ENCODE measurements at places on chromosomes 16 and 17. TPM values are rescaled to one million over a fixed set of nuclear protein-coding genes. Genes with fewer than 3 reads are reported as not detected.

Gene EMP2
- not detected for polyA plus RNA-seq

Gene FBXO39
- not detected for polyA plus RNA-seq

Gene PLLP
- 1.1 TPM for polyA plus RNA-seq

Gene MPV17L
- 0.04 TPM for polyA plus RNA-seq

Gene CD7
- 4.4 TPM for polyA plus RNA-seq

Gene KRTAP16-1
- polyA plus RNA-seq: not detected

Gene CHST4
- not detected for polyA plus RNA-seq

Gene DPEP1
- polyA plus RNA-seq: not detected

Measured in IgD-negative memory B cell (primary cell).